Sigmoid colon (tissue), 7 donors: ENCODE measurements at places on chromosomes 1 and 21. TPM values are rescaled to one million over a fixed set of nuclear protein-coding genes. Genes with fewer than 3 reads are reported as not detected.

GRCh38 chr1:64678366-64678765, 66.5 kb upstream of the RAVER2 start:
- no peak for DNase-seq

DNA sequence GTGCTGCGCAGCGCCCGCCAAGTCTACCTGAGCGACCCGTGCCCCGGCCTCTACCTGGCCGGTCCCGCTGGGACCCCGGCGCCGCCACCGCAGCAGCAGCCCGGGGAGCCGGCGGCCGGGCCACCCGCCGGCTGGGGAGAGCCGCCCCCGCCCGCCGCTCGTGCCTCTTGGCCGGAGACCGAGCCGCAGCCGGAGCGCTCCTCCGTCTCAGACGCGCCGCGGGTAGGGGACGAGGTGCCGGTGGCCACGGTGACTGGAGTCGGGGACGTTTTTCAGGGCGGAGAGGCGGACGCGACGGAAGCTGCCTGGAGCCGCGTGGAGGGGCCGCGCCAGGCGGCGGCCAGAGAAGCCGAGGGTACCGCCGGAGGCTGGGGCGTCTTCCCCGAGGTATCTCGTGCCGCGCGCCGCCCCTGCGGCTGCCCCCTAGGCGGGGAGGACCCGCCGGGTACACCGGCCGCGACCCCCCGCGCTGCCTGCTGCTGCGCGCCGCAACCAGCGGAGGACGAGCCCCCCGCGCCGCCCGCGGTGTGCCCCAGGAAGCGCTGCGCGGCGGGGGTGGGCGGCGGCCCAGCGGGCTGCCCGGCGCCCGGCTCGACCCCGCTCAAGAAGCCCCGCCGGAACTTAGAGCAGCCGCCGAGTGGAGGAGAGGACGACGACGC, 646 bp downstream of the IER5 start:
- DNase-seq: no peak

DNA sequence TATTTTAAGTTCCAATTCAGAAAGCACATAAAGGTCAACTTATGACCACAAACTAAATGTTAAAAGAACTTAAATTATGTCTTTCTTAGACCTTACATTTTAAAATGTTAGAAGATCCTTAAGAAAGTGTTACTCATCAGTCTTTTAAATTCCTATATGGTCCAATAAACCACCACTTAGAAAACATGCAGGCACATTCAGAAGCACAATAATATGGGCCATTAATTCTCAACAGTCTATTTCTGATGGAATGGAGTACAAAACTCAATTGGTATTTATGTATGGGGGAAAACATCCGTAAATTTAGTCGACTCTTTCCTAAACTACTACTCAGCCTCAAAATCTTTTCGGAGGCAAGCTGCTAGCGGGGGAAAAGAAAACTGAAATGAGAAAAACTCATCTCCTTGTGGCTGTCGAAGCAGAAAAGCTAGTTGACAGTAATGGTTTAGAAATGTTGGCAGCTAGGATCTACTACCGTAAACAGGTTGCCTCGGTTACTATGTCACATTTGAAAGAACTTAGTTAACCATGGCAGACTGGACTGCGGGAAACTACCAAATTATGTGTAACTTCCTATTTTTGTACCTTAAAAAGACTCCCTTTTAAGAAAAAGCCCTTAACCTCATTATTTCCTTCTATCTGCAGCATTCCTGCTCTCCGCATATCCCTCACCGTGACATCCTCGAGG, 1.0 kb downstream of the TRMT1L start:
- no peak for DNase-seq

Gene LRRC39
- total RNA-seq: 1.6 TPM

DNA sequence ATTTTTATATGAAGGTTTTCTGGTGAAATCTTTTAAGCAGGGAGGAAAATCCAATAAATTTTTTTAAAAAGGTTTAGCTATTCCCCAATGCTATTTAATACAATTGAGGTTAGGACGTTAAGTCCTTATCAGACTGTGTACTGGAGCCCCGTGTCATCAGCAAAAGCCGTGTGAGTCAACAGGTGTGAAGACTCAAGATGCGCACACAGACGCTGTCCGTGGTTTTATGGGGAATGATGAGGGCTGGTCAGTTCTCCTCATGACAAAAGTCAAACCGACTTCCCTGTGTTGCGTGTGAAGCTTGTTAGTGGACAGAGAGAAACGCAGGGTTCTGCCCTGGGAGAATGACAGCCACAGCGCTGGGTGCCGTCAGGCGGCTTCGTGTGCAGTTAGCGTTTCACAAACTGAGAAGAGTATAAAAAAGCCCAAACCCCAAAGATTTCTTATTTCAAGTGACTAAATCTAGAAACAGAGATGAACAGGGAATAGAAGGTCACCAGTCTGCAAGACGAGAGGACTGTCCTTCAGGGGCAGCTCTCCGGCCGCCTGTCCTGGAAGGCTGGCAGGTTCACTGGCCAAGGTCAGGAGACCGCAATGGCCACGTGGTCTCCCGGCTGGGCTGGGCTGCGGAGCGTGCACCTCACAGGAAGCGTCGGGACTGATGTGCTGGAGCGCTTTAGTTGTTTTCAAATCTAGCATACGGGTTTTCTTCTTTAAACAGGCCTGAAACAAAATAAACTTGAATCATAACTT, 22.4 kb downstream of the PTTG1IP start:
- DNase-seq: no peak

Gene CD247
- 0.36 TPM for total RNA-seq

DNA sequence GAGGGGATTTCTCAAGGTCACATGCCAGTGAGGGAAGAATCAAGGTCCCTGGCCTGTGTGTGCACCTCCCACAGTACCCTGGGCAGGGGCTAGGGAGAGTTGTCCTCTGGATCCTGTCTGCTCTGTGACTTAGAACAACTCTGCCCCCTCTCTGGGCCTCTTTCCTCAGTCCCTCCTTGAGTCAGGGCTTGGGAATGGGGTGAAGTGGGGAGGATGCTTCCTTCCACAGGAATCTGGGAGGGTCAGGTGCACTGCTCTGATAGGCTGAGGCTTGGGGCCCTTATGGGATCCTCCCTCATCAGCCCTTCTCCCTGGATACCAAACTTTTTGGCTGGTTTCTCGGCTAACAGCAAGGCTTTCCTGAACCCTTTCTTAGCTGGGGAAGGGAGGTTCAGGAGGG, 2.5 kb downstream of the TRNP1 start:
- DNase-seq: no peak

DNA sequence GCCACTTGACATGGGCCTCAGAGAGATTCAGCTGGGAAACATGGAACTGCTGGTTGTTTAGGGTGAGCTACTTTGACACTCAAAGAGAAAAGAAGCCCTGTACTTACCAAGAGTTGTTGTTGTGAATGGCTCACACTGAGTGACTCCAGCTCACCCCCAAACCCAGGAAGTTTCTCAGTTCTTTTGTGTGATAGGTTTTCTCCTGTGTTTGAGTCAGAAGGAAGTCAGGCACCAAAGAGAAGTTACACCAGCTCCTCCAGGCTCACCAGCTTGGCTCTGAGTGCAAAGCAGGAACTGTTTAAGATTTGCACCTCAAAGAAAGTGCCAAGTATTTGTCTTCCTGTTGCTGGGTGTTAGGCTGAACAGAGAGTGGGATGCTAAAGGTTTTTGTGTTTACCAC, 111.2 kb upstream of the PROX1 start:
- no peak for DNase-seq

DNA sequence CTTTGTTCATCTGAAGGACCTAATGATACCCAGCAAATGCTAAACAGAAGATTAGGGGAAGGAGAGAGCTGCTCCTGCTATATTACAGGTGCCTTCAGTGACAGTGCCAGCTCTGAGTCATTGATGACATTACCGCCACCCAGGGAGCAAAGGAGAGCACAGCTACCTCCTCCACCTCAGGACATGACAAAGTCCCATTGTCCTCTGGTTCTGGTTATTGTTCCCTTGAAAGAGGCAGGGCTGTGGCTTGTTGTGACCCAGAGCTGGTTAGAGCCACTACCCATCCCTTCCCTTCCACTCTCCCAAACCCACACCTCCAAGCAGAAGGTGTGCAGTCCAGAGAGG, 363.5 kb upstream of the DUSP10 start:
- DNase-seq: no peak

Gene UBE2U
- not detected for total RNA-seq

- DNase-seq: no peak
These were observed 735 bp upstream of the HES3 start for GRCh38 chr1:6243053-6243834.

Gene TMEM82
- 0.55 TPM for total RNA-seq

GRCh38 chr1:4711416-4712275, 57.2 kb downstream of the AJAP1 start:
- no peak for DNase-seq

GRCh38 chr1:227745568-227746265, 10.5 kb downstream of the SNAP47 start:
- DNase-seq: peak; percentile 42

Gene HSF2BP
- total RNA-seq: 0.36 TPM

- no peak for DNase-seq
These were observed 4.1 kb upstream of the KCNAB2 start for GRCh38 chr1:6041432-6042062.

Gene FCN3
- 1.1 TPM for total RNA-seq

DNA sequence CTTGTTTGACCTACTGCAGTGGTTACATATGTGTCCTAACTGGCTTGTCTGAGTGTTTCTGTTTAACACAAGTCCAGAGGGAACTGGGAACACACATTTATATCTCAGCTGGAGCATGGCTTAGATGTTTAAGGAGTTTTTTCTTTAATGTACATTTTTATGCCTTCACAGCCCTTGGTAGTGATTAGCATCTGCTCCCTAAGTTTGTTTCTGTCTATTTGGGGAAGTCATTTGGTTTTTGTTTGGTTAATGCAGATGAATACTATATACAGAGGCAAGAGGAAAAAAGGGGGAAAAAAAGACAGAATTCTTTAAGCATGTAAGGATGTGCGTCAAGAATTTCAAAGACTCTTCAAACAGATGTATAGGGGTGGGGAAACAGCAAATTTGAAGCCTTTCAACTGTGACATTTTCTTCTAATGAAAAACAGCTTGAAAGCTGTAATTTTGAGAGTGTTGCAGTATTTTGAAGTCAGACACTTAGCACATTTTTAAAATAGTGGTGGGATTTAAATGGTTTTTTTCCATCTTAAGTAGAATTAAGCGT, 15.4 kb downstream of the MACO1 start:
- DNase-seq: no peak

- DNase-seq: no peak
These were observed 653.9 kb upstream of the CAMK1G start for GRCh38 chr1:208929575-208929974.

DNA sequence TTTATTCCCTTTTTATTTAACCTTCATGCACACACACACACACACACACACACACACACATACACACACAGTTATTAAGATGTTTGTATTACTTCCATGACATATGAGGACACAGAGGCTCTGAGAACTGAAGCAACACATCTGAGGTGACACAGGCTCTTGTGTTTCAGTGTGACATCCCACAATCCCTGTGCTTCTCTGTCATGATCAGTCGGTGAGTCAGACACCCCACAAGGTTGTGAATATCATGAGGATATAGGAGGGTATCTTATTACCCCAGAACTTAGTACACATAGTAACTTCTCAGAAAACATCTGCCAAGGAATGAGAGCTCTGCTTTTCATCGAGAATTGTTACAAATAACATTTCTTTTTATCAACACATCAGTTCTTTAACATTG, 459.3 kb downstream of the PLPP3 start:
- DNase-seq: no peak

- no peak for DNase-seq
These were observed 69.4 kb downstream of the SLC30A10 start for GRCh38 chr1:219858980-219859379.

DNA sequence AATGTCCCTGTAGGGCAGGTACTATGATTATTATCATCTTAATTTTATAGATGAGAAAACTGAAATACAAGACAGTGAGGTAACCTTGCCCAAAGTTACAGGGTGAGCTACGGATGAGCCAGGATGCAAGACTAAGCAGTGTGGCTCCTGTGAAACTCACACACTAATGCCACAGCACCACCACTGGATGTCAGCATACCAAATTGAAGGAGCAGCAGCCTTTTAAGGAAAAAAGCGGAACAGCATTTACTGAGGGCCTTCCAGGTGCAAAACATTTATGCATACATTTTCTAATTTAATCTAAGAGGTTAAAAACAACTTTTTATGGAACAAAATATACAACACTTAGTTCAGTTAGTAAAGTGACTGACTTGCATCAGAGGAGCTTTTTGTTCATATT, 41.7 kb downstream of the SEC16B start:
- no peak for DNase-seq

GRCh38 chr1:211260141-211261107, 1.3 kb downstream of the RCOR3 start:
- peak; percentile 93 for DNase-seq

- DNase-seq: no peak
These were observed 307.3 kb downstream of the BRINP3 start for GRCh38 chr1:190170321-190170720.

GRCh38 chr1:223500560-223501425, 107.6 kb downstream of the CCDC185 start:
- DNase-seq: no peak

Gene C1QC
- 209 TPM for total RNA-seq

- no peak for DNase-seq
These were observed 22.4 kb upstream of the SYNC start for GRCh38 chr1:32724678-32725614.

Gene FAM151A
- not detected for total RNA-seq

GRCh38 chr1:245599371-245600174, 444.8 kb downstream of the KIF26B start:
- peak; percentile 71 for DNase-seq

DNA sequence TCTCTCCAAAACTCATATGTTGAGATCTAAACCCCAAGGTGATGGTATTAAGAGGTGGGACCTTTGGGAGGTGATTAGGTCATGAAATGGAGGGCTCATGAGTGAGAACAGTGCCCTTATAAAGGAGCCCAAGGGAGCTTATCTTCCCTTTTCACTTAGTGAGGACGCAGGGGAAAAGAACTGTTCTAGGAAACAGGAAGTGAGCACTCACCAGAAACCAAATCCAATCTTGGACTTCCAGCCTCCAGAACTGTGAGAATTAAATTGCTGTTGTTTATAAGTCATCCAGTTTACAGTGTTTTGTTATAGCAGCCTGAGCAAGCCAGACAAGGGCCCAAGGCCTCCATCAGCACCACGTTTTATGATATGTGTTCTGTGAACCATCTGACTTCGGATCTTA, 60.3 kb upstream of the LRRC8D start:
- DNase-seq: no peak

GRCh38 chr1:222772996-222773379, 36.0 kb downstream of the FAM177B start:
- DNase-seq: no peak

Gene OR14K1
- total RNA-seq: not detected

DNA sequence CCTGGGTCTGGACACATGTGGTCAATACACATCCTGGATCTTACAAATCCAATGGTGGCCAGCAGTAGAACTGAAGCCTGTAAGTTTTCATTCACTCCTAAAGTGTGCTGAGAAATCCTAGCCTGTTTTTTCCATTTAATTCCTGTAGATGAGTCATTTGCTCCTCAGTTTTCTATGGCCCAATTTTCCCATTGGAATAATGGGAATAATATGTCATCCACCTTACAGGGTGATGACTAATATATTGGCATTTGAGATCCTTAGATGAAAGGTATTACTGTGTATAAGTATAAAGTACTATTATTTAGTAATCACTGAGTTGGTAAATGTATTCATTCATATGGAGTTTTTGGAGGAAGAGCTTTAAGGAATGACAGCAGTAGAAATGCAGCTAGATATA, 89.7 kb upstream of the ADAR start:
- DNase-seq: no peak

GRCh38 chr1:53541761-53542550, 82.8 kb downstream of the DMRTB1 start:
- DNase-seq: peak; percentile 80

GRCh38 chr21:36981977-36982700, 15.7 kb upstream of the HLCS start:
- DNase-seq: no peak
